ENCODE measurements at places on chromosomes 7 and 10.

DNA sequence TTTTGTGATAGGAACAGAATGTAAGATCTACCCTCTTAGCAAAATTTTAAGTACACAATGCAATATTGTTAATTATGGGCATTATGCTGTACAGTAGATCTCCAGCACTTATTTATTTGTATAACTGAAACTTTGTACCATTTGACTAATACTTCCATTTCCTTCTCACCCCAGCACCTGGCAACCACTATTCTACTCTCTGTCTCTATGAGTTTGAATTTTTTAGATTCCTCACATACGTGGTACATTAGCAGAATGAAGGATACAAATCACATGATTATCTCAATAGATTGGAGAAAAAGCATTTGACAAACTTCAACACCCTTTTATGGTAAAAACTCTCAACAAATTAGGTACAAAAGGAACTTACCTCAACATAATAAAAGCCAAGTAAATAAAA lies 90.3 kb upstream of the DLX6 start:
- no peak for DNase-seq

DNA sequence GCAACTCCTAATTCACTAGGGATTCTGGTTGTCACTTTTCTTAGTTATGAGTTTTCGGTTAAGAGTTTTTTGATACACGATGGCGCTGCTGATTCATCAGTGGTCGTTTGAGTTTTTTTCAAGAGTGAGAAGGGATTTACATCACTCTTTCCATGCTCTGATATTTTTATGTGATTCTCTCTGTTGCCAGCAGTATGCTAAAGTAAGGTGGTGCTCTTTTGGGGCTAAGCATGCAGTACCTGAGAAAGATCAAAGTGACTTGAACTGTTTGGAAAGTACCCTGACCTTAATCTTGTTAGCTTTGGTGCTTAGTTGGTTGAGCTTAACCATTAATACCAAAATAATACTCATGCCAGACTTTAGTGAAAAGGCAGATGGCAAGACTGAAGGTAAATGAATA lies 28.1 kb downstream of the STAMBPL1 start:
- DNase-seq, result no peak

DNA sequence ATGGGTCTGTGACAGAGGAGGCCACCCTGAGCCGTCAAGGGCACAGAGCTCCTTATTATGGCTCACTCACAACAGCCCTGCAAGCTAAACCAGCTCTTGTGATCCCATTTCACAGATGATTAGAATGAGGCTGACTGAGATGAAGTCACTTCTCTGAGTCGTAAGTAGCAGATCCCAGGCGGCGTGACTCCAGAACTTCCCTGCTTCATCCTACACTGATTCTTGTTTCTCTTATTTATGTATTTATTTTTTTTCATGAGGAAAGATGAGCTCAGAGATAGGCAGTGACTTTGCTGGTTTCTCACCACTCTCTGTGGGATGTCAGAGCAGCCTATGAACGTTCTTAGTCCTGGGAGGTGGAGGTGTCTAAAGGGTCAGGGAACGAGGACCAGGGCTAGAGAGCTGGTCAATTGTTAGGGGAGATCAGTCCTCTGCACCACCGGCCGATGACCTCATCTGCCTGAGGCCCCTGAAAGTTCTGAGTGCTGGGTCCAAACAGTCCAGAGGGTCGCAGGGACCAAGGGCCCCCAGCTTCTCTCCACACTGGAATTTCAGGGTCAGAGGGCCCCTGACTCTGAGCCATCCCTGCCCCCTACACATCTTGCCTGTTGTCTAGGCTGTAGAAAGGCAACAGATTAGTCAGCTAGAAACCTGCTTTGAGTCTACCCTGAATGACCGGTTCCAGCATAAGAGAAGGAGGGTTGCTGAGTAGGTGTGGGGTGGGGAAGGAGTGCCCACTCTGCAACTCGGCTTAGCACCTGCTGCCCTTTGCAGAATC lies 17.9 kb downstream of the CLRN3 start:
- DNase-seq, result no peak

- no peak for DNase-seq
These were observed 162.3 kb downstream of the SEM1 start for GRCh38 chr7:96547371-96547811.

- DNase-seq, result no peak
These were observed 291.3 kb upstream of the PHYHIPL start for GRCh38 chr10:58885146-58885545.

DNA sequence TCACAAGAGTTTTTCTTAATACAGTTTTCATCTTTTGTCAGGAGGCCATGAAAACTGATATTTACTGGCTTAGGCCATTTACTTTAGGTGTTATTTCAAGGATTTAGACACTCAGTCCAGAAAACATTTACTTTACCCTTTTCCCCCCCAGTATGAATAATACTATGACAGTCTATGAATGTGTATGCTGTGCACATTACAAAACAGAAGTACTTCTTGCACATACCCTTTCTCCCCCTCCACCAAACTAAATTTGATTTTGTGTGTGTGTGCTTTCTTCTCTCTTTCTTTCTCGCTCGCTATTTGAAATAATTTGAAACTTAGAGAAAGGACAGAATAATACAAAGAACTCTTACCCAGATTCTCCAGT lies 41.3 kb downstream of the RBM33 start:
- DNase-seq, result no peak

DNA sequence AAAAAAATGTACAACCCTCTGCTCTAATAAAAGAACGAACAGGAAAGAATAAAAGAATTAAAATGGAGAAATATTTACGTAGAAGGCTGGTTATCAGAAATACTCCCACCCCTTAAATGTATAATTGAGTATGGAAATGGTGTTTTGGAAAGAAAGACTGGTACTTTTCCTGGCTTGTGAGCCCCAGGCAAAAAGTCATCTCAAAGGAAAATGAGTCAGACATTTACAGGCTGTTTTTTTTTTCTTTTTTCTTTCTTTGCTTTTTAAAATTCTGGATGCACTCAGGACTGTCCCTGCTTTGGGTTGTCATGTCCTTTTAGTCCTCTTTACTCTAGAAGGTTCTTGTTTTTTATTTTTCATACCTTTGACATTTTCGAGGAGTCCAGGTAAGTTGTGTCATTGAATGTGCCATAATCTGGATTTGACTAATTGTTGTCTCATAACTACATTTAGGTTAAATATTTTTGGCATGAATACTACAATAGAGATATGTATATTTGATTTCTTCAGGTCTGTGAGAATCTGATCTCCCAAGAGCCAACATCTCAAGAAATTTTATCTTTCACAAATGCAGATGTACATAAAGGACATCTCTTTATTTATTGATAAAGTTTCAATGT lies 313.0 kb upstream of the GLI3 start:
- no peak for DNase-seq

- DNase-seq, result no peak
These were observed 111.3 kb upstream of the RPA3 start for GRCh38 chr7:7829667-7830066.

GRCh38 chr10:122632031-122632430 lies 67.6 kb downstream of the C10orf120 start:
- DNase-seq, result no peak

GRCh38 chr7:30913821-30914515 lies 2.3 kb downstream of the AQP1 start:
- no peak for DNase-seq

GRCh38 chr7:80838643-80839042 lies 80.2 kb downstream of the SEMA3C start:
- no peak for DNase-seq

GRCh38 chr7:72493850-72494661 lies 81.9 kb upstream of the CALN1 start:
- DNase-seq, result peak; percentile 71

DNA sequence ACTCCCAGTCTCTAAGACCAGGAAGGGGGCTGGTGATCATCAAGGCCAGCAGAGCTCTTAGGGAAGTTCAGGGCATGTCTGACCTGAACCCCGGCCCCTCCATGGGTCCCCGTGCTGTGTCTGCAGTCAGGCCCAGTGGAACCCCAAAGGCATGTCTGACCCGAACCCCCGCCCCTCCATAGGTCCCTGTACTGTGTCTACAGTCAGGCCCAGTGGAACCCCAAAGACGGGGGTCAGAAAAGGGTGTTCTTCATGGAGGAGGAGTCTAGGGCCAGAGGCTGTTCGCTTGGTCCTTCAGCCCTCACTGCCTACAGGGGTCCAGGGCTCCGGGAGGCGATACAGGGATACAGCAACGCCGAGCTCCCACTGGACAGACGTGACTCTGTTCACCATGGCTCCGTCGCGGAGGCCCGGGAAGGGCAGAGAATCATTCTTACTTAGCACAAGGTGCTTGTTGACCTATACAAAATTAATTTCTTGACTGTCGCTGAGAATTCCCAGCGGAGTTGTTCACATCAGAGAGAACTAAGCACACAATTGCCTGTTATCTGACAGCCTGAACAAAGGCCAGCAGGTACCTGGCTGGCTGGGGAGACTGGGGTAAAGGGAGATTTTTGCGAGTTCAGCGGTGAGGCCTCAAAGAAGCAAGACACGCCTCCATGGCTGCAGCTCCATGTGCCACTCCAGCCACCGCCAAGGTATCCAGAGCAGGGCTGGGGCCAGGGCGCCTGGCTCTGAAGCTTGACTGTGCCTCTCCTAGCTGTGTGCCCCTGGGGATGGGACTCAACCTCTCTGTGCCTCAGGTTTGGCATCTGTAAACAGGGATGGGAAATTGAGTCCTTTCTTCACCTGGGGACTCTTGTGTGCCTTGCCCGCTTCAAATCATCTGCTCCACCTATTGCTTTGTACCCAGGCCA lies 26.8 kb downstream of the EN2 start:
- no peak for DNase-seq

DNA sequence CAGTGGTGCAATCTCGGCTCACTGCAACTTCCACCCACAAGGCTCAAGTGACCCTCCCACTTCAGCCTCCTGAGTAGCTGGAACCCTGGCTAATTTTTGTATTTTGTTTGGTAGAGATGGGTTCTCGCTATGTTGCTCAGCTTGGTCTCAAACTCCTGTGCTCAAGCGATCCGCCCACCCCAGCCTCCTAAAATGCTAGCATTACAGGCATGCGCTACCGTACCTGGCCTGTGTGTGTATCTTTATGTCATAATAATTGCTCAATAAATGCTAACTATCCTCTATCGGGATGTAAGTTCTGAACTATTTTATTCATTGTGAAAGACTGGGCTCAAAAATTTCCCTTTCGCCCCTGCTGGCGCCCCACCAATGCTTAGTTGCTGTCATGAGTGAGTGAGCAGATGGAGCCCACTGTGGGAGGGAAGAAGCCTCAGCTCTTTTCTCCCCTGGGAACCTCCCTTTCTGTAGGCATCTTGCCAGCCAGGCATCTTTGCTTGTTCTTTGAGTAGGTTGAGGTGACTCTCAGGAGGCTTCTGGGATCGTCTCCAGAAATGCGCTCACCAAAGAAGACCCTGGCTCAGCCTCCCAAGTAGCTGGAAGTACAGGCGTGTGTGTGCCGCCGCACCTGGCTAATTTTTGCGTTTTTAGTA lies 38.3 kb downstream of the CAMK1D start:
- no peak for DNase-seq

- no peak for DNase-seq
These were observed 105.7 kb upstream of the SEC61G start for GRCh38 chr7:54864663-54865062.

GRCh38 chr10:79221110-79222051 lies 125.9 kb upstream of the PPIF start:
- DNase-seq, result peak; percentile 36

DNA sequence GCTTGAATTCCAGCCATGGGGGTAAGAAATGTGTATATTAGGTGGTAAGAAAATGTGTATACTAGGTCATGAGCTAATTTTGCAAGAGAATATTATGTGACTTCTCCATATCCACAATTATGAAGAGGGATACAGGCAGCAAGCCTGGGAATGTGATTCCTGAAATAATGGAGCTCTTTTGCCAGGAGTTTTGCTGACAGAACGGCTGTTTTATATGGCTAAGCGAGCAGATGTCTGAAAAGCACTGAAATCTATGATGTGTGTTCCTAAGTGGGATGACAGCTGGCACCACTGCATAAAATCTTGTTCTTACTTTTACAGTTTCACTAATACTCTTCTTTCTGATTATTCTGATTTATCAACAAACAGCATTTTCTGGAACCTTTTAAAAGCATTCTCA lies 386.0 kb upstream of the HPS1 start:
- no peak for DNase-seq

DNA sequence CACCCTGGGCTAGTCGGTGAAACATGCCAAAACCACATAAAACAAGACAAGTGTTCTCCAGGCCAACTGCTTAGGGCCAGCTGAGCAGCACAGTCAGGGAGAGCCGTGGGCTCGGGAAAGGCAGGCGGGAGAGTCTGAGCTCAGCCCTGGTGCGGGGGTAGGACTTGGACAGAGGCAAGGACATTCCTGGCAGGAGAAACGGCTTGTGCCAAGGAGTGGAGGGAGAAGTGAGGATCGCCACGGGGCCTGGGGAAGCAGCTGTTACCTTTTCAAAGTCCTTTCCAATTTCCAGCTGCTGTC lies 4.2 kb downstream of the ELN start:
- DNase-seq, result no peak

DNA sequence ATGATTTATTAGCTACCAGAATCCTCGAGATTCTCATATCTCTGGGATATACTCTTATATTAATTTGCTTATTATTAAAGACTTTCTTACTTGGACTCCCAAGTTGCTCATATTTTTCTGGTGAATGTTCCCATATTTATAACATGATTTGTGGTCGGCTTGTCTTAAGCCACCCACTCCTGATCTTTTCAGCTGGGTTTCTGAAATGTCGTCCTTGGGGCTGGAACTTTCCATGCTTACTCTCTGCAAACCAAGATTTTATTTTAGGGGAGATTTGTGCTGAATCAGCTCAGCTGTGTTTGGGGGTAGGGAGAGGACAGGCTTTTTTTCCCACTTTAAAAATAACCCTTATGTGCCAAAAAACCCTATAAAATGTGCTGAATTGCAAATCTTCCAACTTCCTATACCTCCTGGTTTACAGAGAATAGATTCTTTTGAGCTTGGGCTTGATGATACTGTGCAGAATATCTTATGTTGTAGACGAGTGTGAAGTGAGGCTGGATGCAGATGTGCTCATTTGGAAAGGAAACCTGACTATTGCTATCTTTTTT lies 162.1 kb downstream of the SND1 start:
- no peak for DNase-seq

DNA sequence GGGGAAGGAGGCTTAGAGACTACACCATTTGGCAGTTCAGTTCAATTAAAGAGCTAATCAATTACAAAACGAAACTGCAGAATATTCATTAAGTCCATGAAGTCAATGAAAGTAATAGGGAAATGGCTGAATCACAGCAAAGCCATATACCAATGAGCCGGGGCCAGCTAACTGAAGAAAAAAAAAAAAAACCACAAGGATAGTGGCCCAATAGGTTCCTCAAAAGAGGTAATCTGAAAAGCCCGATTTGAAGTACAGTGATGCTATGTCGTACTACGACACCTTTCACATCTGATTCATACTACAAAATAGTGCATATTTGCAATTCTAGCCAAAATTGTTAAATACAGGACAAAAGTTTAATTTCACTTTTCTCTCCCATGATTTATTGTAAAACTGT lies 2.5 kb downstream of the ARHGAP12 start:
- DNase-seq, result peak; percentile 4

GRCh38 chr7:2476298-2476697 lies at the start of gene GRIFIN:
GRIFIN (minus strand) TSS chr7:2476398; CDS start chr7:2476383, 15 bp downstream.
- DNase-seq, result no peak

DNA sequence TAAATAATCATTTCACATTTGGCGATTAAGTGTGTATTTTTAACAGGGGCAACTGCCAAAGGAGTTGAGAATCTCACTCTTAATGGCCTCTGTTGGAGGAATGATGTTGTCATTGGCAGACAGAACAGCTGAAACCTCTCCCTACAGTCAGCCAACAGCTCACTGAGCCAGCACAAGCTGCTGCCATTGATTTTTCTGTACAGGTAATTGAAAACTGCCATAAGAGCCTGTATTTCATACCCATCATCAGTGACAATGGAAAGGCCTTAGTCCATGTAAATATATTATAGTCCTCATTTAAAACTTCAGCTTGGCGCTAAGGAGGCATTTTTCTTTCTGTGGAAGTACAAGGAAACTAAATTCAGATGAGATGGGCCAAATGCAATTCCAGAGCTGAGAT lies 28.1 kb upstream of the PTN start:
- DNase-seq, result no peak

All from common myeloid progenitor, CD34-positive (primary cell).